Activated CD4-positive, alpha-beta T cell treated with anti-CD3 and anti-CD28 coated beads, Interleukin-2, amount 50 U/mL, for 48 hours (primary cell): ENCODE measurements at places on chromosomes 7 and 10.

- no peak for DNase-seq
These were observed 96.9 kb upstream of the NEBL start for GRCh38 chr10:20993830-20994527.

- DNase-seq, result no peak
These were observed 9.8 kb upstream of the GIMAP5 start for GRCh38 chr7:150727381-150727780.

DNA sequence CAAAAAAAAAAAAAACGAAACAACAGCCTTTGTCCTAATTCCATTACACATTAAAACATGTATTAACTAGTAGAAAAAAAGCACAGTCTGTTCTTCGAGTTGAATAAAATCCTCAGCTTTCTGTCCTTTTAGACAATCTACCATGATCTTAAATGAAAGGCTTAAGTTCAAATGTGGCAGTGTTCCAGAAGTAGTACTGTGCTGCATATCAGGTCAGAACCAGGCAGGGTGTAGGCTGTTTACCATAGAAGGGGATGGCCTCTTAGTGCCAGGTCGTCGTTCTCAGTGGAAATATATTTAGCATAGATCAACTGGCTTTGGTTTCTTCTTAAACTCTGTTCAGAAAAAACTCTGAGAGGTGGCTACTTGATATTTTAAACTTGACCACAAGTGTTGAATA, 612.0 kb downstream of the CNTNAP2 start:
- DNase-seq, result no peak

GRCh38 chr7:37901890-37902524, 14.6 kb downstream of the SFRP4 start:
- DNase-seq, result no peak

DNA sequence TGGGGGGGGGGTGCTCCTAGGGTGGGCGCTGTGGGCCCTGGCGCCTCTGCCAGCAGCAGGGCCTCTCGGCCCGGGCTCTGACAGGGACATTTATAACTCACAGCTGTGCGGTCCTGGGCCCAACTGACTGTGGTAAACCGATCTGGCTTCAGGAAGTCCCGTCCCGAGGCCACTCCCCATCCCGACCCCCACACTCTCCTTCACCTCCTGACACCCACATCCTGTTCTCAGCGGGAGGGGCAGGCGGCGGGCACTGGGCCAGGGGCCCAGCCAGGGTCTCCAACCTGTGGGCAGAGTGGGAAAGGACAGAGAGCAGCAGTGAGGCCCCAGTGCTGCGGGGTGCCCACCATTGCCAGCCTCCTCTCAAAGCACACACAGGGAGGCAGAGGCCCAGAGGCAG, 69.1 kb downstream of the ZMIZ1 start:
- peak; percentile 45 for DNase-seq

DNA sequence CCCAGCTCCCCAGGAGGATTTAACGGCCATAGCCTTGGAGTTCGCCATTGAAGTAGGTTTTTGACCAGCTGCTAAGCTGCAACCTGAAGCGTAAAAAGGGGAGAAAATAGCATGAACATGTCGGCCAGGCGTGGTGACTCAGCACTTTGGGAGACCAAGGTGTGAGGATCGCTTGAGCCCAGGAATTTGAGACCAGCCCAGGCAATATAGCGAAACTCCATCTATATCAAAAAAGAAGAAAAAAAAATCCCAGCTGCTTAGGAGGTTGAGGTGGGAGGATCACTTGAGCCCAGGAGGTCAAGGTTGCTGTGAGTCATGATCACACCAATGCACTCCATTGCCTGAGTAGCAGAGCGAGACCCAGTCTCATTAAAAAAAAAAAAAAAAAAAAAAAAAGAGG, 32.2 kb upstream of the MCU start:
- no peak for DNase-seq

GRCh38 chr7:24884401-24884800, 95.6 kb downstream of the OSBPL3 start:
- DNase-seq, result no peak

- no peak for DNase-seq
These were observed 40.8 kb downstream of the SLC16A12 start for GRCh38 chr10:89494575-89494974.

DNA sequence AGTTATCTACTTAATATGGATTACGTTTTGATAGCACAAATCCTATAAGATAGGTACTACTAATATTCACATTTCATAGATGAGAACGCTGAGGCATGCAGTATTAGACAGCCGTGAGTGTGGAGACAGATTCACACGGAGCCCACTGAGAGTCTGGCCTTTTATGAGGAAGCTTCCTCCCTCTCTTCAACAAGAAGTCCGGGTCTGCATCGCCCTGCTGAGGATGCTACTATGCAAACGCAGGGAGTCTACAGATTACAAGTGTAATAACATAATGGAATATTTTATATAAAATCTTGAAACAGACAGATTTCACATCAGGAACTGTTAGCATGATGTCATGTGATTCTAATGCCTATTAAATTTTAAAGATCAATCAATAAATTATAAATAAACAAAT, 255.9 kb upstream of the GLI3 start:
- DNase-seq, result no peak

DNA sequence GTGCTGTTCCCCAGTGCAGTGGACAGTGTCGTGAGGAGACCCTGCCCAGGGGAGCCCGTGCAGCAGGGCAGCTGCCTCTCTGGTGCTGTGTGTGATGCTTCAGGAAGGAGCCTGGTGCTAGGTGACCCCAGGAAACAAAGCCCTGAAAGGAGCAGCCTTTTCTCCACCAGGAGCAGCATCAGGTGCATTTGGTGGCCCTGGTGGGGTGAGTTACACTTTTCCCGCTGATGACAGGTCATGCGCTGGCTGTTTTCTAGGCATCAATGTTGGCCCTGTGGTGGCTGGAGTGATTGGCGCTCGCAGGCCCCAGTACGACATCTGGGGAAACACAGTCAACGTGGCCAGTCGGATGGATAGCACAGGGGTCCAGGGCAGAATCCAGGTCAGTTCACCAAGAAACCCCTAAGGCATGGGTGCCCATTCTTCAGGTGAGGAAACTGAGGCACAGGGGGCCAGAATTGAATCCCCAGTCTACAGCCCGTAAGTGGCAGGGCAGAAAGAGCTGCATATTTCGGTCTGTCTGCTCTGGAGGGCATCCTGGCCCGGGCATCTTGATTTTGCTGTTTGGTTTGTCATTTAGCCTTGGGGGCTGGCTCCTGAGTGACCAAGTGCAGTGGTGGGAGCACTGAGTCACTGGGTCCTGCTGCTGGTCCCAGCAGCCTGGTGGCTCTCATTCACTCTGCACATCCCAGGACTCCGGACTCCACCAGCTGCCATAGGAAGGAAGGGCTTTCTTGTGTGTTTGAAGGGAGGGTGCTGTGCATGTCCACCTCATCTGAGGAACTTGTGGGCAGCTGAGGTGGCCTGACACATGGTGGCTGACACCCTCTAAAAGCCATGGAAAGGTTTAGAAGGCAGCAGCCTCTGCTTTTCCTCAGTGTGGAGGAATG, 136.3 kb downstream of the ADCY1 start:
- no peak for DNase-seq
